Testis (tissue), 5 donors: ENCODE measurements at places on chromosomes 3 and 15. TPM values are rescaled to one million over a fixed set of nuclear protein-coding genes. Genes with fewer than 3 reads are reported as not detected.

- no peak for DNase-seq
- peak overlapping the region; percentile 32 for H3K27ac ChIP-seq
- H3K4me3 ChIP-seq = no peak overlapping the region
- no peaks in the 10 kb centered on the region for H3K36me3 ChIP-seq
- no peaks in the 10 kb centered on the region for H3K27me3 ChIP-seq
Measured at GRCh38 chr15:59169251-59169708, 37.4 kb upstream of the LDHAL6B start.

- no peaks in the 10 kb centered on the region for H3K36me3 ChIP-seq
- peak within 1 kb of the TSS; percentile 61 for H3K4me3 ChIP-seq
- no peak for DNase-seq
- H3K27me3 ChIP-seq = no peaks in the 10 kb centered on the region
- H3K4me1 ChIP-seq = peaks cover 6% of the 10 kb centered on the region
- peak within 1 kb of the TSS; percentile 67 for H3K27ac ChIP-seq
Measured at GRCh38 chr3:196968233-196969133, at the start of gene PIGZ. Gene PIGZ, minus strand, starts transcription at chr3:196968833. Its CDS starts 16,802 bp downstream, at chr3:196952031.

DNA sequence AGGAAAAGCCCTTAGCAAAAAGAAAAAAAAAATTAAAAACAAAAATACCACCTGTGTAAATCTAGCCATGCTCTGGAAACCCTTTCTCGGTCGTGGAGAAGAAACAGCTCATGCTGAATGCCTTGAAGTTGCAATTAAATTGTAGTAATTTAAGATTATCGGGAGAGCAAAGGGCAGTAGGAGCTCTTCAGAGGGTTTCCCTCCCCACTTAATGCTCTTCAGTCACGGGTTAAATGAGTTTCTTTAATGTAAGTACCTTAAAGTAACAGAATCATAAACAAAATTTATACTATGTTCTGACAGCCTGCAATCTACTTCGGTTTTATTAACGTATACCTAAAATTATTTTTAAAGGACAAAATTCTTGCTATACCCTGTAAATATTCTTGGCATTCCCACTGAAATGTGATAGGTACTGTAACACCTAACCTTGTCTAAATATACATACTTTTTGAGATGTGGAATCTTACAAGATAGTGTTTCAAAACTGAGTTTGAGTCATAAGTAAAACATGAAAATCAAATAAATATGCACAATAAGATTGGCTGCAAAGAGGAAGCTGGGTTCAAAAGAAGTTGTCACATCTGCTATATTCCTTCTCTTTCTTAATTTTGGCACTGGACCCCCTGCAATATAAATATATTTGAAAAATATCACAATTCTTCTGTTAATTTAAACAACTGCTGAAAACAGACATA, 5.3 kb downstream of the FOXP1 start:
- no peaks in the 10 kb centered on the region for H3K36me3 ChIP-seq
- peaks cover 3% of the 10 kb centered on the region for H3K4me1 ChIP-seq
- no peak overlapping the region for H3K4me3 ChIP-seq

GRCh38 chr3:82261013-82261412, 499.6 kb upstream of the GBE1 start:
- H3K4me1 ChIP-seq = no peaks in the 10 kb centered on the region
- no peak for DNase-seq
- H3K27me3 ChIP-seq = no peaks in the 10 kb centered on the region
- H3K4me3 ChIP-seq = no peak overlapping the region
- no peak overlapping the region for H3K27ac ChIP-seq

GRCh38 chr15:26879706-26880105, 12.8 kb downstream of the GABRA5 start:
- H3K27me3 ChIP-seq = no peaks in the 10 kb centered on the region

DNA sequence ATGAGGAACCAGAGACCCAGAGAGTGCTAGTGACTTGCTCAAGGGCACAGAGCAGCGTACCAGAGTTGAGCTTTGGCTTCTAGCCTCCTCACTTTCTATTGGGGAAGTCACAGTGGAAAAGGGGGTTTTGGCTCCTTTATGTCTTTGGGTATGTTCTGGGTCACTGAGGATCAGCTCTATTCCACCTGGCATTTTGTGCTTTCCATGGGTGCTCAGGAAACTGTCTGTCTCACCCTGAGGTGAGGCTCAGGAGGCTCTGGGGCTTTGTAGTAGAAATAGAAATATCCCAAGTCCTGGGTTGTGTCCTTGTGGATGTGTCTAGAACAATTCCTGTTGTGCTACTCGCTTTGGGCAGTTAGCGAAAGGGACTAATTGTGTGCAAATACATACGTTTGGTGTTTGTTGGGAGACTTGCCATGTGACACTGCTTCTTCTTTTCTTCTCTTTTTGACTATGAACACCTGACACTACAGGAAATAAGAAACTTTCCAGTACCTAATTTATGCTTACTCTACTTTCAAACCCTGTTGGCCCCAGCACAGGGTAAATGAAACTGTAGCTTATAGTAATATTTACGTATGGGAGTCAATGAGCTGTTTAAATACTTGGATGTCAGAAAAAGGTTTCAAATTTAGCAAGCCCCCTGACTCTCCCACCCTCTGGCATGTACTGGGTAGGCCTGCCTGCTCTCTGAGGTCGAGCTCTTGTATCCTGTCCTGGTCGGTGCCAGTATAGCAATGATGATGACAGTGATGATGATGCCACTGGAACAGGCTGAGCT, 35.6 kb downstream of the SMAD3 start:
- H3K4me1 ChIP-seq = peaks cover 33% of the 10 kb centered on the region
- no peaks in the 10 kb centered on the region for H3K27me3 ChIP-seq

DNA sequence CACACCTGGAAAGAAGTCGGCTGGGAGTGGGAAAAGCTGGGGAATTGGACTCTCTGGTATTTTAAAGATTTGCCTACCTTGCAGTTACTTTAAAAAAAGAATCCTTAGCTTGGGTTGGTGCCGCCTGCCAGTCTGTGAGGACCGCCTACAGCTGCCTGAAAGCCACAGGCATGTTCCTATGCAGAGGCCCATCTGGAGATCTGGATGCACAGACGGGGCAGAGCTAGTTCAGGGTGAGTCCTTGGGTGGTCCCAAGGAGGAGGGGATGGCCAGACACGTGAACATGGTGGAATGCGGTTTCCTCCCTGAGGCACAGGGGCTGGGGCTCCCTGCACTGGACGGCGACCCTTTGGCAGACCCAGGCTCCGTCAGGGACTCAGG, 113.2 kb upstream of the IQSEC1 start:
- DNase-seq = no peak
- H3K27ac ChIP-seq = no peak overlapping the region
- no peak overlapping the region for H3K4me3 ChIP-seq

DNA sequence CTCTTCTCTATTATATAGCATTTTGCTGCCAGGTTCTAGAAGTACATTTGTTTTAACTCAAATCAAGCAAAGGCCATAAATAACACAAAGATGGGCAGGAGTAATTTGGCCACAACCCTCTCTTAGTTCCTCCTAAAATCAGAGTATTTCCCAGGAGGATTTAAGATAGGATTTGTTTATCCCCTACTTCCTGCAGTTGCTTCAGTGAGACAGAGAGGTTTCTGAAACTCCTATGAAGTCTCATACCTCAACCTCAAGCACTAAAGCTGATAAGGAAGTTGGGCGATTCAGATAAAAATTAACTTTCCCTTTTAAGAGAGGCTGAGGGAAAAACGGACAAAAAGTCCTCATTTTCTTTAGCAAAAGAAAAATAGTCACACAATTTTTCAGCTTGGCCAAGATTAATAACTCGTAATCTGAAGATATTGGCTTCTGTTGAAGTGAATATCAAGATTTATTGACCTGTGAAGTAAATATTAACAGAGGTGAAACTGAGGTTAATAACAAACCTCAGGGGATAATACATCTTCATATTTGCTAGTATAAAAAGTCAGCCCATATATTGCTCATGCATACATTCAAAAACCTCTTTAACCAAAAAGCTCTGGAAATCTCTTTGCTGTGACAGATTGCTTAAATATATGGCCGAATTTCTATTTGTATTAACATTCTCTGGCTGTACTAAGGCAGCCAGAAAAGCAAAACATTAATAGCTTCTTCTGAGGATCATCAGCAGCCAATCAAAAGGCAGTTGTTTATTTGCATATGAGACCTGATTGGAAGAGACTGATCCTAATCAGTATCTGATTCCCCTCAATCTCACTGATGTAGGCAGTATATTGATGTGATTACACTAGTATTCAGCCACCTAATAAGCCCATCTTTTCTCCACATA, 90.6 kb upstream of the GADL1 start:
- no peak overlapping the region for H3K27ac ChIP-seq
- H3K4me3 ChIP-seq = no peak overlapping the region
- no peaks in the 10 kb centered on the region for H3K27me3 ChIP-seq
- no peak for DNase-seq
- no peaks in the 10 kb centered on the region for H3K36me3 ChIP-seq

The GOLGA8Q gene
- total RNA-seq = 7.5 TPM

The DOCK3 gene
- 11.7 TPM for total RNA-seq

The ROPN1 gene
- 139 TPM for total RNA-seq

The MYH15 gene
- 1.8 TPM for total RNA-seq
